ENCODE measurements at places on chromosomes 5 and 9.

GRCh38 chr9:119175581-119175980 lies 193.7 kb downstream of the BRINP1 start:
- no peak for DNase-seq

DNA sequence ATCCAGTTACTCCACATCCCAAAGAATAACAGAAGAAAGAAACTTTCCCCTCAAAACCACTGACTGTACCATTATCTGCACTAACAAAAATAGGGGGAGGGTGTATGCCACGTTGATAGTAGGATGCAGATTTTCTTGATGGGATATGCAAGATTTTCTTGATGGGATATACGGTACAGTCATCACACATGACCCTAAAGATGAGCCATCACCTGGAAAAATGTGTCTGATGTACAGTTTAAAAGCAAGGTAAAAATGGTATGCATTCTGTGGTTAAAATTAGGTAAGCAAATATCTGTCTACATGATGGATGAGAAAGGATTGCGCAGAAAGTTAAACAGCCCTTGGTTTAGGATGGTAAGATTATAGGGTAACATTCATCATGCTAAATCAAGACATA lies 8.6 kb downstream of the COL23A1 start:
- DNase-seq: no peak

- DNase-seq: no peak
Measured at GRCh38 chr5:35146406-35146805, 83.9 kb downstream of the PRLR start.

- no peak for DNase-seq
Measured at GRCh38 chr5:126640866-126641265, 40.1 kb downstream of the PHAX start.

GRCh38 chr9:121886759-121887485 lies 206.2 kb downstream of the TTLL11 start:
- DNase-seq: no peak

DNA sequence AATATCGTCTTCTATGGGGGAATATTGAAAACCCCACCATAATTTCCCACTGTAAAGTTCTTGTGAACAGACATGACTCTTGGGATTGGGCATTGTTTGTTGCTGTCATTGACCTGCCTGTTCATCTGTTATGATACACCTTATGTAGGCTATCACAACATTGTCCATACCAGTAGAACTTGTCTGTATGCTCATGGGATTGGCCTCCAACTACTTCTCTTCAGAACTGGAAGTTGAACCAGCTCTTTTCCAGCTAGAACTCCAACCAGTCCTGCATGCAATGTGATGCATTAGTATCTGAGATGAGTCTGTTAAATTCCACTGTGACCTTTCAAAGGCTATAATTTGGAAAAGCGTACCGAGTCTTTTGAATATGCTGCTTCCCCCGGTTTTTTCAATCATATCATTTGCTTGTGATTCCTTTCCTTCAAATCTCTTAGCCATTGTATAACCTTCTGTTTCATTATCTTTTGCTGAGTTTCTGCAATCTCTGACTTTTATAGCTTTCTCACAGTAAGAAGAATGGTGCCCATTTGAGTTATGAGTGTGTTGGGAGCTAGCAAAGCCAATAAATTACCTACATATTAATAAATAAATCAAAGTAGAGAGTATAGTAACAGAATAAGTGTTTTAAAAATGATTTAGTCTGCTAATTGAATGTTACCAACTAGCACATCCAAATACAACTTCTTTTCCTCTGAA lies 101.9 kb downstream of the PLK2 start:
- no peak for DNase-seq

DNA sequence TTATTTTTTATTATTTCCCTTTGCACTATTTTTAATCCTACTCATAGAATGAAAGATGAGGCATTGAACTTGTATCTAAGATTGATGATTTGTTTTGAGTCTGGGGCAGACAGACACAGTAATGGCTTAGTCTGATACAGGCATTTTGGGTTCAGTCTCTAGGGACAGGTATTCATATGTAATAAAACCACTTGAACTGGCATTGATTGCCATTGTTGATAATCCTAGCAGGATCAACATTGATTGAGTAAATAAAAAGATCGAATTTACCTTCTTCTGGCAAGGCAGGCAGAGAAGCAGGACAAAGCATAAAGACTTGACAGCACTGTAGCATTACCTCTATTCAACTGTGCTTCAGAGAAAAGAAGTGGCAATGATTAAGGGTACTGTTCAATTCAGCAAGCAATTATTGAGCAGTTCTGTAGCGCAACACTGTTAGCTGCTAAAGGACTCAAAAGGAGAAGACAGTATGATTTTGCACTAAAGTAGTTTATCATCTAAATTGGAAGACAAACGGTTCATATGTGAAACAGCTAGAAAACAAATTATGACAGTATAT lies 144.4 kb downstream of the COMMD10 start:
- no peak for DNase-seq

DNA sequence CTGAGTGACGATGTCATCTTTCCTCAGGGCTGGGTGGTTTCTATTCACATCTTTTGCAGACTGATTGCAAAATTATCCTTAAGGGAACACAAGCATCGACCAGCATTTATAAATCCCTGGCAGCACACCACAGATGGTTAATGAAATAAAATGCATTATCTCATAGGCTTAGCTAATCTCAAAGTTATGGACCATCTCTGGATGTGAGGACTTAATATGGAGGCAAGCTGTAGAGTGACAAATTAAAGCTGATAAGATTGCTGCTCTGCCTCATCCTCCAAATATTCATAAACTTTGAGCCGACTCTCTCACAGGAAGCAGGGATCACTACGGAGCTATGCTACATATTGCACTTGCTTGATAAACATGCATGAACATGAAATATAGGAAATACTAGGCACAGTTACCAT lies 663.2 kb upstream of the RGMB start:
- DNase-seq: no peak

GRCh38 chr5:429453-430188 lies 13.4 kb upstream of the EXOC3 start:
- no peak for DNase-seq

- no peak for DNase-seq
Measured at GRCh38 chr5:98454904-98455303, 318.6 kb upstream of the RGMB start.

DNA sequence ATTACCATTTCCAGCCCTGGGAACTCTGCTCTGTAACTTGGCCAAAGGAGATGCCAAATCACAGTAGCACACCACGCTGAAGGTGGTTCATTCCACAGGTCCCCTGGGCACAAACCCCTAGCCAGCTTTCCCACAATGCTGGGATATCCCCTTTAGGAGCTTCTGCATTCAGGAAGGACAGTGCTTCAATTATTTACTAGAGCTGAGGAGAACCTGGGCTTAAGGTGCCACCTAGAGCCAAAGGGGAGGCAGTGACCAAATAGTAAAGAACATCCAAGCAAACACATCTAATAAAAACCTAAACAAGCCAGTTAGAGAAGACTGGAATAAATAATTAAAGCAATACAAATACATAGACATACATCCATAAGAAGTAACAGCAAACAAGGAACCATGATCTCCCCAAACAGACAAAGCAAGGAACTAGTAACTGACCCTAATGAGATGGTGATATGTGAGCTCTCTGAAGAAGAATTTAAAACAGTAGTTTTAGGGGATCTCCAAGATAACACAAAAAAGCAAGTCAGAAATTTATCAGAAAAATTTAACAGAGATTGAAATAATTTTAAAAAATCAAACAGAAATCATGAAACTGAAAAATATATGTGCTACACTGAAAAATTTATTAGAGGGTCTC lies 14.6 kb downstream of the KIF4B start:
- DNase-seq: no peak

DNA sequence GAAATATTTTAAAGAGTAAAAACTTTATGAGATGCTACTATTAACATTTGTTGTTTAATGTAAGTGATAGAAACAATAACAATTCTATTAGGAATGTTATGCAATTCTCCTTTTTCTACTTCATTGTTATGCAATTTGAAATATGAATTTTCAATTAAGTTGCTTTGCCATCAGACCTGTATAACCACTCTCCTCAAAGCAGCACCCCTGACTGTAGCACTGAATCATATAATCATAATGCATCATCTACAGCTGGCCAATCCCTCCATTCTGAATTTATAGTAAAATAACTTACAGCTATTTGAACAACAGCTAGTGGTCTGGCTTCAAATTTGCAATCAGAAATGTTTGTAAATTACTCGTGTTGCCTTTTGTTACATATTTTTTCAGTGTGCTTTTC lies 29.2 kb downstream of the FBXO4 start:
- DNase-seq: no peak

GRCh38 chr5:171639966-171640365 lies 145.7 kb upstream of the SMIM23 start:
- DNase-seq: no peak

DNA sequence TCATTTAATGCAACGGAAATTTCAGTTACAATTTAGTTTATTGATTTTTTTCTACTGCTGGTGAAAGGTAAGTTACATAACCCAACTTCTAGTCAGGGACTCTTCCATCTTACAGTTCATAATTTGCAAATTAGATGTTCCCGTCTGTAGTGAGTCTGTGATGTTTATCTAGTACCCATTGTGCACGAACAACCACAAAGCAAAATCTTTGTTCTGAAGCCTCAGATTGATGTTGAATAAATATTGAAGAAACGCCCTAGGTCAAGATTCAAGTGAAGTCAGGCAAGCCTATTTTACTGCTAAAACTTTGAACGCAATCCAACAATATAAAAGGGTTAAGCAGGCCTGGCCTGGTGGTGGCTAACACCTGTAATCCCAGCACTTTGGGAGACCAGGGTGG lies 43.1 kb downstream of the BASP1 start:
- no peak for DNase-seq

DNA sequence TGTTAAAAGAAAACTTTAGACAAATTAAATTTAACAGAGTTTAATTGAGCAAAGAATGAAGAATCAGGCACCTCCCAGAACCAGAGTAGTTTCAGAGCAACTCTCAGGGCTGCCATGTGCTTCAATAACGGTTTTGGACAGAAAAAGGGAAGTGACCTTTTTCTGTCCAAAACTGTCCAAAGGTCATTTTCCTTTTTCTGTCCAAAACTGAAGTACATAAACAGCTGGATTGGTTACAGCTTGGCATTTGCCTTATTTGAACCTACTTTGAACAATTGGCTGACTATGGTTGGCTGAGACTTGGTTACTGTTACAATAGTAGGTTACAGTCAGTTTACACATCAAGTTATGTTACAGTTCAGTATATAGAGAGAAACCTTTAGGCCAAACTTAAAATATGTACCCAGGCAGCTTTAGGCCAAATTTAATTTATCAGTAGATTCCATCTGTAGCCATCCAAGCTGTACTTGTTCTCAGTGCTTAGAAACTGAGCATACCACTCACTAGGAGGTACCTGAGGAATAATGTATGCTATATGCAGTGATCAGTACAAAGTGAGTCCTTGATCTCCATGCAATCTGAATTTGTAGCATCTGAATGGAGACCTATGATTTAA lies 44.0 kb downstream of the C9orf85 start:
- no peak for DNase-seq

DNA sequence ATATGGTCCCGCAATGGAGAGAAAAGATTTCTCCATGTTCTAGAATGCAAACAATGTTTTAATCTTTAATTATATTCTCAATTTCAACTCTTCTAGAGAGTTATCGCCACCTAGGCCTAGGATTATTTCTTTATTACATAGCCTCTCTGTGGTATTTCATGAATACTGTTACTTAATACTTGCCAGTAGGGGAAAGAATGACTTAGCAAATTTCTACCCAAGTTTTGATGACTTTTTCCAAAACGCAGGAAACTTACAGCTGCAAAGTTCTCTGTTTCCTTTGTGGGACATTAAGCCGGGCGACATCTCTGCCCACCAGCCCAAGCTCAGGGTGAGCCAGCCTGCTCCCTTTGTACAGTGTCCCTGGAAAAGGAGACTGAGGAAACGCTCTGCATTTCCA lies 73.8 kb downstream of the MED27 start:
- no peak for DNase-seq

DNA sequence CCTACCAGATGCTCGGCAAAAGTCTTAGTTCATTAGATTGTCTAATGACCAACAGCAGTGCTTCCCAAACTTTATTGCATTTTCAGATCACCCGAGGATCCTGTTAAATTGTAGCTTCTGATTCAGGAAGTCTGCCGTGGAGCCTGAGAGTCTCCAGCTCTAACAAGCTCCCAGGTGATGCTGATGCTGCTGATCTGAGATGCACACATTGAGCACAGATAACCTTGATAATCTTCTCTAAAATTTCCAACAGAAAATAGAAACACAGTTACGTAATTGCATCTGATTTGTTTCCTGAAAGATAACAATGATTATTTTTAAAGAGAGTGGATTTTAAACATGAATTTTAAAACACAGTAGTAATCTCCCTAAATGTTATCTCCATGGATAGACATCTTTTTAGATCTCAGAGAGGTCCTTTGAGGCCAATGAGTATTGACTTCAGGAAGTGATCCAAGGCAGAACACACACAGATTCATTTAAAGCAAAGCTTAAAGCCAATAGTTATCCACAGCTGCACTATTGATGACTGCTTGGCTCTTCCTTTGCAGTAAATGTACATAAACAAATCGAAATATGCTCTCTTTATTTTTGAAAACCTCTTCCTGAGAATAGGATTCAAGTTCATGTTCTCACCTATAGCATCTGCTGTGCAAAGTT lies 122.8 kb upstream of the TNPO1 start:
- no peak for DNase-seq

GRCh38 chr5:109823597-109823996 lies 133.9 kb downstream of the MAN2A1 start:
- DNase-seq: no peak

DNA sequence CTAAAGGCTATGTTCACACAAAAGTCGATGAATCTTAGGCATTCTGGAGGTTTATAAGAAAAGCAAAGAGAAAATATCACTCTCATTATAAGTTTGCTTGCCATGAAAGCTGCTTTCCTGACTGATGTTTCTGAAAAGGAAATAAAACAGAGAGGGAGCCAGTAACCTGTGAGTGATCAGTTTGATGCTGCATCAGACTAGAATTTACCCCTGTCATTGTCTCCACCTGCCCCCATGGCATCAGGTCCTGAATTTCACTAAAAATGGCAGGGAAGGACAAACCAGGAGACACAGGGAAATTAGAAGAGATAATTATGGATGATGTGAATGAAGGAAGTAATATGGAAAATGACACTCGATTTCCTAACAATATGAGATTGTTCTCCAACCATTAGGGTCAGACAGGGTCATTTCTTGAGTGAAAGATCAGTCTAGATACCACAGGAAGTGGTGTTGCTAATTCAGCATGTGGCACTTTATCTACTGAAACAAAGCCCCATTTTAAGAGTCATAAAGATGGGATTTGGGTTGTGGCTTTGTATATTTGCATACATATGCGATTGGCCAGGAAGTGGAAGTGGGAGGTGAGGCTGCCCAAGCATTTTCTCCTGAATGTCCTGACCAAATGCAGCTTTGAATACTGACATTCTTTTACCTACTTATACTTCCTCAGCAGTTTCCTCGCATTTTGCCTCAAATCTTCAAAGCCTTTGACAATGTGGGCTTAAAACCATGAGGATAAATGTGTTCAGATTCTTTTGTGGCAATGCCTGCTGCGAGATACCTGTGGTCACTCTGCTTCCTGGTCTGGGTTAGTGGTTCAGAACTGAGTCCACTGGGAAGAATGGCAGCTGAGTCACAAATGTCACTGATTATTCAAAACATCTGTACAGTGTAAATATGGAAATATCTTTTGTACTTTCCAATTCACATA lies 29.7 kb downstream of the MEGF10 start:
- DNase-seq: no peak

- DNase-seq: no peak
Measured at GRCh38 chr5:168334695-168335094, 43.2 kb downstream of the WWC1 start.
